Stimulated activated CD4-positive, alpha-beta T cell treated with anti-CD3 and anti-CD28 coated beads, Interleukin-12 subunit alpha, Interleukin-12 subunit beta, amount 100 ng/mL, for 4 hours (primary cell): ENCODE measurements at places on chromosomes 7 and 10.
A peak's percentile ranks its signal among the peaks of the same experiment; 100 is the strongest.

GRCh38 chr7:30826181-30826580 lies 55.0 kb downstream of the MINDY4 start:
- no peak for DNase-seq

DNA sequence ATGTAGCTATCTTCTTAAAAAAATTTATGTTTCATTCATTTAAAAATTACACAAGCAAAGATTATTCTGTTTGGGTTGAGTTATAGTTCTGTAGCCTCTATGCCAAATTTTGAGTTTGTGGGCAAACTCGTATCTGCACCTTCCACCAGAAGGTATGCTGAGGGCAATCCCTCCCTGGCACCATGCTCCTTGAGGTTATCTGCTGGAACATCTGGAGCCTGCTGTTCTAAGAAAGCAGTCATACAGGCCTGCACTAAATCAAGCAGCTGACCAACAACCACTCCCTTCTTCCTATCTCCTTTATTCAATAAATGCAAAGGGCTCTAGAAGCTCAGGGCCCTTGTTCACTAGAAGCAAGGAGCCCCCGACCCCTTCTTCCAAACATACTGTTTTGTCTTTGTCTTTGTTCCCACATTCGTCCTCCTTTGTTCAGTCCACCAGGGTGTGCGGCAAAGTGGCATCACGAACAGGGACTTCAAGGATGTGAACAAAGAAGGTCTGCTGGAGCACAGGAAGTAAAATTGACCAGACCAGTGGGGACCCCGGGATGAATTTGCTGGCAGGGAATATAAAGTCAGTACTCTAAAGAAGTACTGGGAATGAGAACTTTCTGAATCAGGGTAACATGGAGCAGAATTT lies 36.4 kb downstream of the OR13A1 start:
- no peak for DNase-seq

DNA sequence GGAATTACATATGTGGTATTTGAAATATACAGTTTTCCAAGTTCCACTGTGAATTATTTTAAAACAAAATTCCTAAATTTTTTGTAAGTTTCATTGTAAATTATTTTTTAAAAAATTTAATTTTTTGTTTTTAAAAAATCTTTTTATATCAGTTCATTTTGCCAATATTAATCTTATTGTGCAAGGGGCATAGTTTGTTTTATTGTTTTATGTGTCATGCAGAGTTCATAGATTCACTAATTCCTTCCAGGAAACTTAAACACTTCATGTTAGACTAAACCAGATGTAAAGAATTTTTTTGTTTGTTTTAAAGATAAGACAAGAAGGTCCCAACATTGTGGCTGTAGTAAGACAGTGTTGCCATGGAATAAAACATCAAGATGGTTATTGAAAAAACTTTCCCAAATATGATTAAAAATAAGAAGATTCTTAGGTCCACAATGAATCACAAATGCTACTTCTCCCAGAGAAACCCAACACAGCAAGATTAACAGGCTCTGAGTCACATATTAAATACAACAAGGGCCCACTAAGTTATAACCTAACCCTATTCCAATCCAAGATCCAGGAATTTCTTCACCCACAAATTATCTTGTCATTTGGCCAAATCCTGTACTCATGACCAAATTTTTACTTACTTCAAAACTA lies 464.7 kb upstream of the IGFBP3 start:
- DNase-seq = no peak

DNA sequence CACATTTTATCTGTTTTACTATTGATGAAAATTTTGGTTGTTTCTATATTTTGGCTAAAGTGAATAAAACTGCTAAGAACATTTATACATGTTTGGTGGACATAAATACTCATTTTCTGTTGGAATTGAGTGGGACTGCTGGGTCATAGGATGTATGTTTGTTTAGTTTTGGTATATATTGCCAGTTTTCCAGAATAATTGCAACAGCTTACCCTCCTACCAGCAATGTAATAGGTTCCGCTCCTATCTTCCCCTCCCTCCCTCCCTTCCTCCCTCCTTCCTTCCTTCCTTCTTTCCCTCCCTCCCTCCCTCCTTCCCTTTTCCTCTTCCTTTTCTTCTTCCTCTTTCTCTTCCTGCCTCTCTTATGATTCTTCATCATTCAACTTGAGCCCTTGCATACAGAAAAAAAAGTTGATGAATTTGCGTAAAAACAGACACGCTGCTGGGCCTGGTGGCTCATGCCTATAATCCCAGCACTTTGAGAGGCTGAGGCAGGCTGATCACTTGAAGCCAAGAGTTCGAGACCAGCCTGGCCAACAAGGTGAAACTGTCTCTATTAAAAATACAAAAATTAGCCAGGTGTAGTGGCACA lies 23.5 kb downstream of the VKORC1L1 start:
- no peak for DNase-seq

DNA sequence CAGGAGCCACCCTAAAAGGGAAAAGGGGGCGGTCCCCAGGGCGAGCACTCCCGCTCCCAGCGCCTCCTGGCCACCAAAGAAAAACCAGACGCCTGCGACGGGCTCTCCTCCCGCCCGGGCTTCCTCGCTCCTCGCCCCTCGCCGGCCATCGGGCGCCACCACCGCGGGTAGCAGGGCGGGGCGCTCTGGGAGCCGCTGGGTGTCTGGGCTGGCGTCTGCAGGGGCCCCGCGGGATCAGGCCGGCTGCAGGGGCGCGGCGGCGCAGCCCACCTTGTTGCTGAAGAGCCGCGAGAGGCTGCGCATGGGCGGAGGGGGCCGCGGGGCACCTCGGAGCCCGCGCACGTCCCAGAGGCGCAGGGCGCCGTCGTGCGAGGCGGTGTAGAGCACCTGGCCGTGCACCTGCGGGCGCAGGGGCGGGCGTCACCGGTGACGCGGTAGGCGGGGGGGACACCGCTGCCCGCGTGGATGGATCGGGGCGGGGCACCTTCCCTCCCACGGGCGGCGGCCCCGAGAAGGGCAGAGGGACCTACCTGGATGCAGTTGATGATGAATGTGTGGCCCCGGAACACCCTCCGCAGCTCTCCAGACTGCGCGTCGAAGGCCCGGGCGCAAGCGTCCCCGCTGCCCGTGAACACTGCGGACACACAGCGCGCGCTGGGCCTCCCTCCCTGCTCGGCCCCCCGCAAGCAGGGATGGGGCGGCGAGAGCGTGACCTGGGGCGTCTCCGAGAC lies 28.3 kb downstream of the WDR86 start:
- peak; percentile 19 for DNase-seq

DNA sequence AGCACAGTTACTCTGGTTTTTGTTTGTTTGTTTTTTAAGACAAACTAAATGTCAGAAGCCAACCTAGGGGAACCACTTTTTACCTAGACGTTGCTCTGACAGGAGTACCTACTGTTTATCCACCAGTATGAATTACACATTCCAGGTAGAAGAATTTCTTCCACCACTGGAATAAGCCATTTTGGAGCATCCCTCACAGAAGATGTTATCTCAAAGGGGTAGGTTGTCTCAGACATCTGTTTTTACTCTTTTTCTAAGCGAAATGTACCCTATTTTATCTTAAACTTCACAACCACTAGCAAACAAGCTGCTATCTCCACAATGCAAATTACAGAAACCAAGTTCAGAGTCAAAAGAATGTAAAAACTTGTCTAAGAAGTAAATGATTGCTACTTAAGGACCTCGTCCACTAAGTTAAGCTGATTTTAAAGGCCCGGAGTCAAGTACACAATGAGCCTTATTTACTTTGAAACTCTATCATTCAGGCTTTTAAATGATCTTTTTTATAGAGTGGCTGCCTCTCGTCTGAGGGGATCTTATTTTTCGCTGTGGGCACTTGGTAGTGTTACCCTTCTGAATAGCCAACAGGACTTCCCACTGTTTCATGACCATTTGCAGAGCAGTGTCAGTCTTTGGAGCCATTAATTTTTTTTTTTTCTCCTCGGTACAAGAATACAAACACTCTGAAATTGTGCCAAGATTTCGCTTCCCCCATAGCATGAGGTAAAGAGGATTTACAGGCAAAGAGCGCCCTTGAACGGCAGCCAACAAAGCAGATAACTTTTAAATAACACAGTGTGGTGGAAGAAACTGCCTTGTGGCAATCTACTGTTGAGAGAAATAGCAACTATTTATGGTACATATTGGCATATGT lies 15.7 kb upstream of the ARMC3 start:
- DNase-seq = no peak

GRCh38 chr10:72257051-72257892 lies 16.5 kb upstream of the DDIT4 start:
- DNase-seq = no peak

DNA sequence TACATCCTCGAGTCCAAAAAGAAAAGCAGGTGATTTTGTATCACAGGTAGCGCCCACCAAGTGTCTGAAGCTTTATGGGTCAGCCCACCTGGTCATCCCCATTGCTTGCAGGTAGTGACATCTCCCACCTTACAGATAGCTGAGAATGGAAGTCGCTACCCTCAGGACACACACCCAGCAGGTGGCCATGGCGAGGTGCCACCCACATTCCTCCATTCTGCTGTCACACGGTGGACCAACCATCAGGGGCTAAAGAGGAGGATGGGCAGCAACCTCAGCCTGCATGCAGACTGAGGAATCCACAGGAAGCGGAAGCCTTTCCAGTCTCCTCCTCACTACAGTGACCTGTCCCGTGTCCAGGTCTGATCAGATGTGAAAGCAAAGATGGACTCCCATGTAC lies 162.8 kb downstream of the PAXIP1 start:
- DNase-seq = no peak

DNA sequence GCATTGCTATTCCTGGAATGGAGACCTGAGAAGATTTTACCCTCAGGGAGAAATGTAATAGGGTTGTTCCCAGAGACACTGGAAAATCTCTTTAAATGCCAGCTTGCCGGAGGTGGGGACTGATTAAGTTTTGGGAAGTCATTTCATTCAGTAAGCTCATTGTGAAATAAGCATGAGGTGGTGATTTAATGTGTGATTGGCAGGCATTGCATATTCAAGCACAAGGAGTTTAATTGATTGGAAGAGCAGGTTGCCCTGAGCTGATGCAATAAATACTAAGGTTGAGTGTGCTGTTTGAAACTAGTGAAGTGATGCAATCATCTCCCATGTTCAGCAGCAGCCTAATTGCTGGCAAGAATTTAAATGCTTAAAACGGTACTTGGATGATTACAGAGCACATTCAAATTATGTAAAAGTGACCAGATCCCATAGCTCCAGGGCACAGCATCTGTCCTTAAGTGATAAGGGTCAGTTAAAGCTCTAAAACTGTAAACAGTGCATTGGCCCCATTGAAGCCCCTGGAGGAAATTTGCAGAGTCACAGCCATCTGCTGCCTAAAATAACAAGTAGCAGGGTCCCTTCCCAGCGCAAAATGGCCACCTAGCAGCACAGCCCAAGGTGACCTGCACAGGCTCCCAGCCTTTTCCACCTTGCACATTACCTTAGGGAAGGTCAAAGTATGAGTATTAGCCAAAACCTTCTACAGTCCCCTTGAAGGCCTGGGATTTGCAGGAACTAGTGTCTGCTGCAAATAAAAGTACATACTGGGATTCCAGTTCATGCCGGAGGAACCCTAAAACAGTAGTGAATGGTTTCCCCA lies 92.1 kb downstream of the CCDC71L start:
- DNase-seq = no peak

GRCh38 chr7:115533785-115534184 lies 496.8 kb downstream of the TFEC start:
- DNase-seq = no peak

DNA sequence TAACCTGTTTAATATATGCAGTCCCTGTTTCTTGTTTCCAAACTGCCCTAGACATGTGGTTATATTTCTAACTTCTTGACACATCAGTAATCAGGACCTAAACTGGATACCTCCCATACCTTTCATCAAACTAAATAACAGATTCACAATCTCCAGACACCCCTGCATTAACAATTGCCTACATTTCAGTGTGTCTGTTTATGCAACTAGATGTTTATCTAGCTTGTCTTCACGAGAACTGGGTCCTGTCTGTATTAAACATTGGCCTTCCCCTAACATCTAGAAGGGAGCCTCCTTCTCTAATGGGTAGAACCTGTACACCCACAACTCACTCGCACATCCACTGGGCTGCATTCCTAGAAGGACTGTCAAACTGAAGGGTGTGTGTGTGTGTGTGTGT lies 683.7 kb upstream of the FZD8 start:
- DNase-seq = no peak

GRCh38 chr10:131977323-131978096 lies 4.2 kb downstream of the BNIP3 start:
- DNase-seq = no peak

DNA sequence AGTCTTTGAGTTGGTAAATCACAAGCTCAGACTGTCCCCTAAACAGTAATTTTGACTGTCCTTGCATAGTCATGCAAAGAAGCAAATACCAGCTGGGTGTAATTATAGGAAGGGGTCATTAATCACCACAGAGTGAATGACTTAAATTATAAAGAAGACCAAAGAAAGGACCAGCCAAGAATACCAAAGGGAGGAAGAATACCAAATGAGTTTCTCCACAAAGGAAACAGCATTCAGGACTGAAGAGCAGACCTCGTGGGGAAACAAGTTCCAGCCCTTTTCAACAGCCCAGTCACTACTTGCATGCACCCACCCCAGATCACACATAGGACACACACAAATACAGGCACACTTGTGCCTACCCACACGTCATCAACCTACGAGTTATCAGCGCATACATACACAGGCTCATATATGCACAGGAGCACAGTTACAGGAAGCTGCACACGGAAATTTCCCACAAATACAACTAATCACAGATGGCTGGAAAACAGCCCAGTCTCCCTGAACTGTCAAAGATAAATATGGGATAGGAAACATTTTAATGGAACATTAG lies 77.6 kb downstream of the DENND2A start:
- no peak for DNase-seq

DNA sequence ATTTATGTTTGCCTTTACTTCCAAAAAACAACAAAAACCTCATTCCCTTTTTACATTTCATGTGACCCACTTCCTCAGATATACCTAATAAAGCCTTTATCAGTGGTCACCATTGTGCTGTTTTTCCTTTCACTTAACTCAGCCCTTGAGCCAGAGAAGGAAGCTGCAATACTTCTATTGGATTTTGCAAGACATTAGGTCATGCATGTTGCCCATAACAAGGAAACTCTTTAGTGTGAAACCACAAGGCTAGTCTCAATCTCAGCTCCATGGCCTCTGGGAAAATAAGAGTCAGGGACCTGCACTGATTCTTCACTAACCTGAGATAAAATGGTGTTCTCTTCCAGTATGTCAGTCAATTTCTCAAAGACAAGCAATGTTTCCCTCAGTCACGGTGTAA lies 27.8 kb downstream of the STEAP4 start:
- no peak for DNase-seq

GRCh38 chr7:154854836-154855235 lies 148.1 kb downstream of the PAXIP1 start:
- DNase-seq = no peak

GRCh38 chr7:108253275-108254044 lies 123.3 kb upstream of the LAMB4 start:
- DNase-seq = no peak
